IPS-NIHi11 (cell line): ENCODE measurements at places on chromosomes 2 and 18.

- DNase-seq, result no peak
Observed at GRCh38 chr2:177165061-177165583, 47.5 kb upstream of the HNRNPA3 start.

DNA sequence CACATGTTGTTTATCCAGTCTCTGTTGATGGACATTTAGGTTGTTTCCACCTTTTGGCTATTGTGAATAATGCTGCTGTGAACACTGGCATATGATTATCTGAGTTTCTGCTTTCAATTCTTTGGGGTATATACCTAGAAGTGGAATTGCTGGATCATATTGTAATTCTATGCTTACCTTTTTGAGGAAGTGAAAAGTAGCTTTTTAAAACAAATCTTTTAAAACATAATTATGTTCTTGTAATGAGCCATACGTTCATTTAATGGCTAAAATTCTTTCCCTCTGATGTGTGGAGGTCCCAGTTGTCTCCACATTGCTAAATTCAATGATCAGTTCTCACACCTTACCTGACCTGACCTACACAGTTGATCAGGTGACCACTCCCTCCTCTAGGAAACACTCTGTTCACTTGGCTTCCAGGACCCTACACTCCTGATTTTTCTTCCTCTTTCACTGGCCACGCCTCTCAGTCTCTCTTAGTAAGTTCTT is 27.8 kb upstream of the SERTAD2 start:
- DNase-seq, result no peak

GRCh38 chr2:96144481-96145035 is 682 bp downstream of the DUSP2 start:
- DNase-seq, result no peak

GRCh38 chr18:51430538-51430937 is 233.1 kb upstream of the MEX3C start:
- DNase-seq, result no peak

DNA sequence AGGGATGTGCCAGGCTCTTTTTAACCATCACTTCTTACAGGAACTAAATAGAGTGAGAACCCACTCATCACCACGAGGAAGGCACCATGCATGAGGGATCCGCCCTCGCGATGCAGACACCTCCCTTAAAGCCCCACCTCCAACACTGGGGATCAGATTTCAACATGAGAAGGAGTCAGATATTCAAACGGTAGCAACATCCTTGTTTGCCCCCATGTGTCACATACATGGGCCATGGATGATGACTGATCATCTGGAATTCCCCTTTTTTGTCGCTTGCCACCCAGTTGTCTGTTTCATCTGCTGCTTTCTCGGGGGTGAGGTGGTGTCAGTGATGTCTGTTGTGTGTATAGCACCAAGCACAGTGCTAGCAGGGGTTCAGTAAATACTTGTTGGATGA is 57.9 kb downstream of the NCK2 start:
- no peak for DNase-seq

- DNase-seq, result peak; percentile 87
Observed at GRCh38 chr2:219475697-219476651, 22.7 kb upstream of the GMPPA start.

DNA sequence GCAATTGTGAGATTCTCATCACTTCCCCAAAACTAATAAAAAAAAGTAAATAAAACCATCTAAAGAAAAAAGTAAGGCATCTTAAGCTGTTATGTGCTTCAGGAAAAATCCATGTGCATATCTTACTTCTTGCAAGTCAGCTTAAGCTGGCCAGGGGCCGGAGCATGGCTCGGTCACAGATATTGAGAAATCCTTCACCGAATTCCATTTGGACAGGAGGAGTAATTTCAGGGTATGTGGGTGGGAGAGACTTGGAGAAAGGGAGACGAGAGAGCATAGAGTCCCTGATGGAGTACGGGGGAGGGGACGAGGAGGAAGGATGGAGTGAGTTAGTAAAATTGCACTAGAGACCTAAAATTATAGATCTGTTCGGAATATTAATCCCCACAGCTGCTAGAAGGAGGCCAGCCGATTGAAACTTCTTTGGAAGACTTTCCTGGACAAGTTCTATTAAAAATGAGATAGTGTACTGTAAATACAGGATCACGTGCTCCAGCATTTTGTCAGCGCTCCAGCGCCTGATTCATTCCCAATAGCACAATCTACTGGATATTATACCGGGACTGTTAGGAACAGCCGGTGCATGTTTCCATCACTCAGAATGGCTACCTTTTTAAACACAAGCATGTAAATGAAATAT is 438.5 kb downstream of the ZNF516 start:
- DNase-seq, result no peak

- no peak for DNase-seq
Observed at GRCh38 chr2:60329225-60329624, 224.2 kb downstream of the BCL11A start.

DNA sequence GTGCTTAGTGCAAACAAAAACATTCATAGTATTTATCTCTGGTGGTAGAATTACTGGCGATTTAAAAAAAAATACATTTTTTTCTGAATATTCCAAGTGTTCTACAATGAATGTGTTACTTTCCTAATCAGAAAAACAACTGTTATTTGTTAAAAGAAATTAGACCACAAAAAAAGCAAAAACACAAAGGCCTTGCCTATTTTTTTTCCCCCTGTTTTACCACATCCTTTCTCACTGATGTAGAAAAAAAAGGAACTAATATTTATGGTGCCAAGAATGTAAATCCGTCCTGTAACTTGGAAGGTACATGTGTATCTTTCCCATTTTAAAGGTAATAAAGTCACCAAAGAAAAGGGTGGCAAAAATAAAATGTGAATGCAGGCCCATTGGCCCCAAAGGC is 28.4 kb upstream of the MGAT4A start:
- DNase-seq, result no peak

GRCh38 chr18:7793100-7793499 is 226.0 kb downstream of the PTPRM start:
- DNase-seq, result no peak

DNA sequence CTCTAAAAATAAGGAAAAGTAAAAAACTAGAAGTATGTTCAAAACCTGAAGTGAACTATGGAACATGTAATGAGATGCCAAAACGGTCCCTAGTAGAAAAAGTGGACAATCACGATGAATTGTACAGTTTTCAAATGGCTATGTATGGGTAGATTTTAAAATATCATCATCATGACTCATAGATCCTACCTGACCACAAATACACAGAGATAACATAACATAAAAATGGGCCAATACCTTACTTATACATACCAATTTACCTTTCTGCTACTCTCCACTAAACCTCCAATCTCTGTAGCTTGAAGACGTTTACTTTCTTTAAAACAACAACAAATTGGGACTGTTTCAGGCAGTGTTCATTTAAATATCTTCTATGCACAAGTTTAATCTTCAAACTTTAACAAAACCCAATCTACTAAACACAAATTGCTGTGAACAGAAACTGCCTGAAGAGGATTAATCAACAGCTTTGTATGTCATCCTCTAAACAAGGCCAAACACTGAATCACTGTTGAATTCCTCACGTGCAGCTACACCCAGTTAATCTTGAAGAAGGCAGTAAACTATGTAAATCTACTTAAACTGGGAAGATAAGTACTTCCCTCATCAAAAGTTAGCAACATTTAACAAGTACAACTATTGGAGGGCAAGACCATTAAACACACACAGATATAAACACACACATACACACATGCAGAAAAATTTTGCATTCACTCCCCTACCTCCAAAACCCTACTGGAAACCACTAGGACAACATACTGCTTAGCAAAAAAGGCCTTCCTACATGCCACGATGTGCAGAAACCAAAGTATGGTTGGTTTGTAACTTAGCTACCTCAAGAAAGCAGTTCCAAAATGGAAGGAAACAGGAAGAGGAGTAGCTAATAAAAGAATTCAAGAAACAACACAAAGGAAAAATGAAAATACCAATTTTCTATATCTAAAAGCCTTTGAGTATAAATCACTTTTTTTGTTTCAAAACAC is 90.3 kb downstream of the RBMS1 start:
- no peak for DNase-seq

GRCh38 chr2:120622159-120622869 is 113.4 kb upstream of the GLI2 start:
- no peak for DNase-seq

DNA sequence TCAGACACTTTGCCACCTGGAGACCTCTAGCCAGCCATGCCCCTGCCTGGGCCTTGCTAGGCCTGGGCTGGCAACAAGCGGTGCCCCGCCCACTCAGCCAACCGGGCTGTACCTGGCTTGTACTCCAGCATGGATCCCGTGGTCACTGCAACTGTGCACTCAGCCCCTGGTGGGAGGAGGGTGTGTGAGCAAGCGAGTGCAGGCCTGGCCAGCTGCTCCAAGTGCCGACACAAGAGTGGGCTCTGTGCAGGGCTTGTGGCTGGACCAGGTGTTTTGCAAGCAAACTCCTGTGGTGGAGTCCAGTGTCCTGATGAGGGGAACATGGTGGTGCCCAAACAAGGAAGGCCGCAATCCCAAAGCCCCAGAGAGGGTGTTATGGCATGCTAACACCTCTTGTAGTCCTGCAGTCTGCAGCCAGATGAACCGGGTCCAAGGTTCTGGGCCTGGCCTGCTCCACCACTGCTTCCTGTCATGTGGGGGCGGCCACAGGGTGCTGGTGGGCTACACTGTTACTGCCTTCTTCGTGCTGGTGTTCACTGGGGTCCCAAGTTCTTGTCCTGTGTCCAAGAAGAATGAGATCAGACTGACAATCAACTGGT is 60.1 kb upstream of the CD28 start:
- no peak for DNase-seq

- no peak for DNase-seq
Observed at GRCh38 chr18:78754311-78755043, 225.1 kb upstream of the SALL3 start.

GRCh38 chr18:58781627-58782194 is 83.0 kb upstream of the ZNF532 start:
- DNase-seq, result peak; percentile 89

GRCh38 chr2:238893349-238894000 is 45.6 kb downstream of the TWIST2 start:
- no peak for DNase-seq

DNA sequence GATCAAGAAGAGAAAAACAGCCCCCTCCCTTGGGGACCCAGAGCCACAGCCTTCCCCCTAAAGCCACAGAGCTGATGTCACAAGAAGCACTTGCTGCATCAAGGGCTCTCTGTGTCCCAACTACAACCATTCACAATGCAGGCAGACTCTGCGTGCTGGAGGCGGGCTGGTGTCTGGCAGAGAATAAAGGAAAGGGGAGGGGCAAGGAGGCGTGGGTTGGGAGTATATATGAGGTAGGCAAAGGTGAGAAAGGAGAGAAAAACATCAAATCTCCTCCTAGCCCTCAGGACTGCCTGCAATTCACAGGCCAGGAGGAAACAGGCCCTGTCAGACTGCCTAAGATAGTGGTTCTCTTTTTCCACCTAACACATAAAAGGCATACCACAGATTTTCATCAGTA is 48.8 kb upstream of the IHH start:
- DNase-seq, result peak; percentile 74

GRCh38 chr2:242031481-242032019 is 162.0 kb downstream of the RTP5 start:
- no peak for DNase-seq

DNA sequence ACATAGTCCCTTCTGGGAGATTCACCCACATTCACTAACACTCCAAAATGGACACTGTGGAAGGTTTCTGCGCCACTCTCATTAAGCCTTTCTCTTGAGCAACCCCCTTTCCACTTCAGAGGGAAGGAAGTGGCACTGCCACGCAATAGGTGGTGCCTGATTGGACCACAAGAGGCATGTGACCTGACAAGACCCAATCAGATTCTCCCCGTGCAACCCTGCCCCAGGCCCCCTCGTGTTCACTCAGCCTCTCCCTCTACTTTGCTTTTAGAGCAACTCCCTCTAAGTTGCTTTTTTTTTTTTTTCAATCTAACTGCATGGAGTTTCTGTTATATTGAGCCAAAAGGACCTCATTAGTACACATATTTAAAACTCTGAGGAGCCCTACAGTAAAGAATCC is 158.0 kb downstream of the EN1 start:
- no peak for DNase-seq

DNA sequence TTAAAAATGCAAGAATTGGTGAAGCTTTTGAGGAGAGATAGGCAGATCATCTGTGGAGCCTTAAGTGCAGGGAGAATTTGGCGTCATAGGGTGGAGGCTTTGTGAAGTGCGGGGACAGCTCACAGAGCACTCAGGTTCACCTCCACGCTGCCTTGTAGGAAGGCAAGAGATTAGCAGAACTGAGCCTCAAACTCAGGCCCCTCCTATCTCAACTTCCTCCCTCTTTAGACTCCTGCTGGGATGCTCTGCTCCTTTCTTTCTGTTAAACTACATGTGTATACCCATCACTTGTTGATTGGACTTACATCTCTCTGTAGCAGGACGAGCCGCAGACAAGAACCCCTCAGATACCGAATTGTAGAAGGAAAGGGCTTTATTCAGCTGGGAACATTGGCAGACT is 422.2 kb downstream of the SETBP1 start:
- DNase-seq, result no peak

GRCh38 chr2:241034490-241035141 is 36.2 kb downstream of the SNED1 start:
- no peak for DNase-seq

GRCh38 chr2:198490748-198491147 is 686.4 kb downstream of the PLCL1 start:
- no peak for DNase-seq

GRCh38 chr2:203909261-203909967 is 27.1 kb upstream of the ICOS start:
- DNase-seq, result peak; percentile 48

GRCh38 chr2:104434318-104434792 is 419.6 kb upstream of the POU3F3 start:
- DNase-seq, result peak; percentile 70

DNA sequence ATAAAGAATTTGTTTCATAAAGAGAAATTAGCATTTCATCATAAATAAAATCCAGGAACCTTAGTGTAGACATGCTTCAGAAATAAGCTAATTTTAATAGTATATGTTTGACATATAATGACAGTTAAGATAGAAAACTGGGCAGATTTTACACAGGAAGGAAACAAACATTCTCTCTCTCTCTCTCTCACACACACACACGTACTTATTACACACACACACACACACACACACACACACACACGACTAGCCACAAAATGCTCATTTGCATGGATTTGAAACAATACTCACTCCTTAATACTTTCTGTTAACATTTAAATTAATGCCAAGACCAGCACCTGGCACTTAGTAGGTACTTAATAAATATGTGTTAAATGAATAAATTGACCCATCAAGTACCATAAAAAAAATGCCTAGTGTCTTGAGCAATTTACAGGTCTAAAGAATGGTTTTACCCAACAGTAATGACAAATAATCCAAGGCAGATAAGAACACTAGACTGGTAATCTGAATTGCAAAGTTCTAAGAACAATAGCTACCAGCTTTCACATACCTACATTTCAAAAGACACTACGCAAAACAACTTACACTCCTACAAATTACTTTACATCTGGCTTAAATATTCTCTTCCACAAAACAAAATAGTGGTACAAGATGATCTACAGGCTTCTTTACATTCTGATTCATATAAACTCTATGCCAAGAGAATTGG is 2.9 kb upstream of the GALNT3 start:
- peak; percentile 33 for DNase-seq

- no peak for DNase-seq
Observed at GRCh38 chr2:191086706-191087105, 64.1 kb downstream of the STAT4 start.

- no peak for DNase-seq
Observed at GRCh38 chr2:64985447-64985846, 3.8 kb upstream of the SLC1A4 start.
